Anterior cingulate cortex (tissue), 58 donors: ENCODE measurements at places on chromosomes 6 and 20.

GRCh38 chr6:129653229-129653628 is 56.7 kb downstream of the ARHGAP18 start:
- no peak for DNase-seq

- DNase-seq: no peak
Measured at GRCh38 chr6:99613409-99613704, 6.7 kb downstream of the PRDM13 start.

DNA sequence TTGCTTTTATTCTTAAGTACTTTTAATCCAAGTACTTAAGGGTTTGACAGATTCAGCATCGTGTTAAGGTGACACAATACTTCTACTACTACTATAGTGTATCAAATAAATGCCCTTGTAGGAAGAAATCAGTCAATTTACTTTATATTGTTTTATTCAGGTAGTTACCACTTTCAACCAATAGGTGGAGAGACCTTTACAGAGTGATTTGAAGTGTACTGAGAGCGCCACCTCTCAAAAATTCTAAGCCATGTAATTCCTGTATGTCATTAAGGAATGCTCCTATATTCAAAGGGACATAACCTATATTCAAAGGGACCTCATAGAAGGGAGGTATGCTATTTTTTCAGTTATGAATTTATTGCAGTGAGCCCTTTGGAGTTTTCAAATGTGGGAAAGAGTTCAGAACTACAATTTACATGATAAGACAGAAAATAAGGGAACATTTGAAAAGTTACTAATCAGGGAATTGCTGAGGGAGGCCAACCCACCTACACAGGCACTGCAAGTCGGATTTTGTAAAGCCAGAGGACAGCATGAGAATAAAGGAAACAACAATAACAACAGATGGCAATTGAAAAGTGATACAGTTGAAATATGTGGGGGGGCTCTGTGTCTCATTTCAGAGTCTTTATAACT is 955.6 kb downstream of the TBC1D32 start:
- no peak for DNase-seq

DNA sequence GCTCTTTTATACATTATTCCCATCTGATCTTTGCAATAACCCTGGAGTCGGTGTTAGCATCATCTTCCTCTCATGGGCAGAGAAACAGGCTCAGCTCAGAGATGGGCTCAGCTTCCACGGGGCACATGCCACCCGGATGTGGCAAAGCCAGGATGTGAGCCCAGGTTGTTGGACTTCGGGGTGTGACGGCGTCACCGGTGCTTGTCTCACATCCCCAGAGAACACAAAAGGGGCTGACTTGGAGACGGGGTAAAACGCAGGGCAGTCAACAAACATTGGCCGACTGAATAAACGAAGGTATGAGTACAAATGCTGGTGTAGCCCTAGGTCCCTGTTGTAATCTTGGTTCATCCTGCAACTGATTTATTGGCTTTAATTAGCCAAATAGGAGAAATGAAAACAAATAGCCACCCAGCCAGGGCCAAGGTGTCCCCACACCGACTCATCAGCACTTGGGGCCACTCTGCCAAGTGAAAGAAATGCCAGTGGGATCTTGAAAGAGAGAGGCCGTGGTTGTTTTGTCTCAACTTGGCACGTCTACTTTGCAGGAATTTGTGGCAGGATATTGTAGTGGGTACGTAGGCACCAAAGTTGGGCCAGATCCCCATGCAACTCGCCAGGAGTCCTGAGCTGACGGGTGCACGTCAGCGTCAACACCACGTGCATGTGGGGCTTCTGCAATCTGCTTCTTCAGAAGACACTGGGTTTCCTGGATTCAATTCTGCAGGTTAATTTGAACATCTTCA is 42.8 kb downstream of the APCDD1L start:
- DNase-seq: no peak

DNA sequence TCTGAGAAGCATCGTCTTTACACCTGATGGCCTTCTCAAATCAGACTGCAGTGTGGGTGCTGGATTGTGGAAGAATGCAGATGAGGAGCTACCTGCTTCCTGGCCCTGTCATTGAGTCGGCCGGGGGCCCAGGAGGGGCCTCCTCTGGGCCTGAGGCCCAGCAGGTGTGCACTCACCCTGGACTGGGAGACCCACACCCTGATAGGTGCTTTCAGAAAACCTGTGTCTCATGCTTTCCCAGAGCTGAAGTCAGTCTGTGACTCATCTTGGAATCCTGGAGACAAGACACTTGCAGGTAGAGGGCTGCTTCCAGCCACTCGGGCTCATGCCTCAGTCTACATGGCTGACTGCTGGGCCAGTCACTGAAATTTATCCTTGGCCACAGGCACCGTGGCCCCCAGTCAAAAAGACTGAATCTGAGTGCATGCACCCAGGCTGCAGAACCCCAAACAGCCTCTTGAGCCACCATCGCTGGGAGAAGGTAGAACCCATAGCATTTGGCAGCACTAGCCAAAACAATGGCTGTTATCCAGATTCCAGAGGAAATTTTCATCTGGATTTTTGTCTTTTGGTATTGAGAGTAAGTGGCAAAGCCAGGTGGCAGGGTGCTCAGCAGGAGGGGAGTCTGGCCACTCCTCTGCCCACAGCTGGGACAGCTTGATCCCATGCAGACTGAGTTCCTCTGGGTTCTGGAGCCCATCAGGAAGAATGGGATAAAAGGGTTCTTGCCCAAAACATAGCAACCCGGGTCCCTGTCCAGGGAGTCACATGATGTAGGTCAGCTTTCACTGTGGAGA is 182.0 kb upstream of the CST7 start:
- DNase-seq: no peak

DNA sequence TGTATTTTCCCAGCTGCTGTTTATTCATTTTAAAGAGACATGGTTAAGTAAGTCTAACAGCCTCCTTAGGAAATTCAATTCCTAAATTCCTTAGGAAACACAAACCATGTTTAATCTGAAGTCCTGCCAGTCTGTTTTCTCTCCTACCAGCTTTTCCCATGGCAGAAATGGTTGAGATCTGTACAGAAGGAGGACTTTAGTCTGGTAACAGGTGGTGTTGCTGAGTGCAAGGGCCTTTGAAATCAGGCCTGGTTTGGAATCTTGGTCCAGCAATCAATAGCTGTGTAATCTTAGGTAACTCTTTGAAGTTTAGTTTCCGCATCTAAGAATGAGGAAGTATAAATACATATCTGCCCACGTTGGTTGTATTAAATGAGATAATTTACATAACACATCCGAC is 232.5 kb downstream of the LAMA2 start:
- DNase-seq: no peak

DNA sequence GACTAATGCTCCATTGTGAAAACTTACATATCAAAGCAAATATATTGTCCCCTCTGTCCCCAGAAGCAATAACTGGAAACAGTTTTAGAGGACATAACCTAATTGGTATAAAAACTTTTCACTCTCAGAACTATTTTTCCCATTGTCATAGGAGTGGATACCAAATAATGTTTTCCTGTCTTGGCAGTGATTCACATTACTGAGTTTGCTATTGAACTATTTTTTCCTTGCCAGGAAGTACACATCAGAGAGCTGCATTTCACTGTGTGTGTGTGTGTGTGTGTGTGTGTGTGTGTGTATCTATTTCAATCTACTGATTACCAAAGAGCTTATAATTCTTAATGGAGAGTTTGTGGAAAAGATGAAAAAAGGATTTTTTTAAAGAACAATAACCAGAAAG is 45.4 kb downstream of the AKAP12 start:
- DNase-seq: no peak

GRCh38 chr6:160505970-160506369 is 157.8 kb downstream of the SLC22A3 start:
- DNase-seq: no peak

DNA sequence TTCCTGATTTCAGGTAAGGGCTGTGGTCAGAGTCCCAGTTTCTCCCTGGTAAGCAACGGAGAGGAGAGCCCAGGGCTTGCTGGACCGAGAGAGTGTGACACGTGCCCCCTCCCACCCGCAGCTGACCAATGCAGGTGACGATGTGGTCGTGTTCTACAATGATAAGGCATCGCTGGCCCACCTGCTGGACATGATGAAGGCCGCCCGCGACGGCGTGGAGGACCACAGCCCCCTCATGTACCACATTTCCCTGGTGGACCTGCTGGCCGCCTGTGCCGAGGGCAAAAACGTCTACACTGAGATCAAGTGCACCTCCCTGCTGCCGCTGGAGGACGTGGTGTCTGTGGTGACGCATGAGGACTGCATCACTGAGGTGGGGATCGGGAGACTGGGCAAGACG is 31.7 kb downstream of the UQCC2 start:
- DNase-seq: no peak

GRCh38 chr6:109498052-109498451 is 15.0 kb upstream of the ZBTB24 start:
- DNase-seq: no peak

DNA sequence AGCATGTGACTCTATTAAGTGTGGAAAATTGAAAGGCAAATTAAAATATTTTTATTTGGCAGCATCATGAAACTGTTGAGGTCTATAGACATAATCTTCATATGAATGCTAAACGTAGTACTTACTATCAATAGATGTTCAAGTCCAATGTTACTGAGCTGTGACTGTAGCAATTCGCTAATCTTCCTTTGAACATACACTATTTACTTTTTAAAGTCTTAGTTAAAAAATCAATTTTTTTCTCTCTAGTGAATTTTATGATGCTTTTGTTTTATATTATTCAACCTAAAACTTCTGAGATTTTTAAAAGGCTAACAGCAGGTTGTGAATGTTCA is 85.2 kb upstream of the ELOVL5 start:
- DNase-seq: no peak

DNA sequence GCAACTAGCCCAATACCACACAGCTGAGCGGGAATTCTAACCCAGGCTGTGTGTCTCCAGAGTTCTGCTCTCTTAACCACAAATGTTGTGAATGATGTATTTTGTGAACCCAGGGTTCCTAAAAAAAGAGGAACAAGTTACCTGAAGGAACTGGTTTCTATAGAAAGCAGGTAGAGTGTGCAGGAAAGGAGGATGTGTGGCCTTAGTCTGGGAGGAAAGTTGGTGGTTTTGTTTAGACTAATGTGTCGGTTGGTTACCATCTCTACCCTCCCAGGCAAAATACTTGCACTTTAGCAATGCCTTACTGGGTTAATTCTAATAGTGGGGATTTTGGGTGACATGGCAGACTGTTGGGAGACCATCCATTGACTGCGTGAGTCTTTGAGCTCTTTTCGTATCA is 143.3 kb downstream of the SCP2D1 start:
- DNase-seq: no peak

DNA sequence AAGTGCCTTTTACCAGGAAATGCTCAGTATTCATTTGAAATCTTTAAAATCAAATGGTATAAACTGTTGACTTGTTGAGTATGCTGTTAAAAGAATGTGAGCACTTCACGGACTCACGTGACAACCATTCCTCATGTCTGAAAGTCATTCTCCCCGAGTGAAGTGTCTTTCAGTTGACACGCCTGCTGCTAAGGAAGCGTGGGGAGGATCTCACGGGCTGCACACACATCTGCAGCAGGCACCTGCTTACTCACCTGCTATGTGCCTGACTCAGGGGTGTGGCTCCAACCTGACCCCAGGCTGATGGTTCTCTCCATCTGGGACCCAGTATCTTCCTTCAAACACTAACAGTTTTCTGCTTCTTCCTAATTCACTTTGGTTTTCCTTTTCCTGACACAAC is 32.7 kb downstream of the WDR27 start:
- DNase-seq: no peak

- DNase-seq: no peak
Measured at GRCh38 chr6:31210741-31211532, 40.5 kb upstream of the POU5F1 start.

- DNase-seq: no peak
Measured at GRCh38 chr6:4797587-4797986, 21.4 kb downstream of the CDYL start.

DNA sequence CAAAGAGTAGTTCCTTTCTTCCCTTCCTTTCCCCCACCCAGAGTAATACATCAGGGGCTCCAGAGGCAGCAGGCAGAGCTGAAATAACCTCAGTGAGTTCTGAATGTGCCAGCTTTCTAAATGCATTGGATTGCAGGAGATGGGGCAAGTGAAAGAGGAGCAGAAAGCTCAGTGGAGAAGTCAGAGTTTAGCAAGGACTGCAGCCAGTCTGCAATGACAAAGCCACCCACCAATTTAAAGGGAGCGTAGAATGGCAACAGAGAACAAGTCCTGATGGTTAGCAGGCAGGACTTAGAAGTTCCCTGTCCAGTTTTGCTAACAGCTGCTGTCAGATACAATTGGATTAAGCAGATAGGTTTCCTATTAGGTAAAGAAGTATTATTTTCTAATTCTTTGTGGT is 203.4 kb upstream of the RIN2 start:
- no peak for DNase-seq

DNA sequence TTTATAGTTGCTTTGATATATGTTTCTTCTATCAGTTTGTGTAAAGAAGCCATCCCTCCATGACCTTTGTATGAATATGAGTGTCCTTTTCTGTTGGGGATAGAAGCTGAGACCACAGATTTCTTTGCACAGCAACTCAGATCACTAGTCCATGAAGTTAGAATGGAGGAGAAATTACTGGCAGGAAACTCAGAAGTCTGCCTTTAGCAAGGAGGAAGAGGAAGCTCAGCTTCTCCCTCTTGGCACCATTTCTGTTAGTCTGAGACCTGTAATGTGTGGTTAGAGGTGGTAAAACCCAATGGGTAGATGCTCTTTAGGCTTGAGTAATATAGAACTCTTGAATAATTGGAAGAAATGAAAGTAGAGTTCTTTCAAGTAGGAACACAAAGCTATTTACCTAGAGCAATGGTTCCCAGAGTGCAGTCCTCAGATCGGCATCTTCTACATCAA is 995.3 kb upstream of the FLRT3 start:
- no peak for DNase-seq

DNA sequence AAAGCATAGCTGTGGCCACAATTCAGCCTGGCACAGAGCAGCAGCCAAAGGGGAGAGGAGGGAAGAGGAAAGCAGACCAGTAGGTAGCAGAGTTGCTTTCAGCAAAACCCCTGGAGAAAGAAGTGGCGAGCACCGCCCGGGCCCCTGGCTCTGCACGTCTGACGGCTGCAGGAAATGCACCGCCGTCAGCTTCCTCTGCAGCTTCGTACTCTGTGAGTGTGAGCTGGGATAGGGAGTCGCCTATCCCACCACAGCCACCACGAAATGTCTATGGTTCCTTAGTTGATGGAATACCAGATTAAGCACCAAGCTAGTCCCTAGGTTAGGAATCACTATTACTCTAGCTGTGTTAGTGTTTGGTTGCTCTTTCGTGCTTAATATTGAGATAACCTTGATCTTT is 79.9 kb upstream of the NAA20 start:
- DNase-seq: no peak
